Left kidney (tissue), 8 donors: ENCODE measurements at places on chromosomes 6 and 20.

DNA sequence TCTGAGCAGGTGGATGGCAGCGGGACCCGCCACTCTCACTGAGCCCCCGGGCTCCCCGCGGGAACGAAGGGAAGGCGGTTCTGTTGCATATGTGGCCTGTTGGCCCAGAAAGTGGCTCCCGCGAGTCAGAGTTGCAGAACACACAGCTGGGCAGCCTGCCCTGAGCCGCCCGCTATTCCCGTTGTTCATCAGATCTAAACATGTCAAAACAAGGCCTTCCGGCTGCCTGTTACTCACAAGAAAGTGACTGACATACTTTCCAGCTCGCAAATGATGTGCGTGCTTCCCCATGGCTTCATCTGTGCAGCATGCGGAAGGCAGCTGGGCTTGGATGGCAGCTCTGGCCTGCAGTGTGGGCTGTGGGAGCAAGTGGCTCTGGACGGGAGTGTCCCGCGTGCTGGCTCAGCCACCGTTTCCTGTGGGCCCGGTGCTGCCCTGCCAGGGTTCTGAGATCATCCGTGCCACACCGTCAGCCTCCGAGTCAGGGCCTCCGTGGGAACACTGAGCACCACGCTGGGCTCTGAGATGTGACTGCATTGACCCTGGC is 227.3 kb downstream of the ERMARD start:
- DNase-seq = no peak

DNA sequence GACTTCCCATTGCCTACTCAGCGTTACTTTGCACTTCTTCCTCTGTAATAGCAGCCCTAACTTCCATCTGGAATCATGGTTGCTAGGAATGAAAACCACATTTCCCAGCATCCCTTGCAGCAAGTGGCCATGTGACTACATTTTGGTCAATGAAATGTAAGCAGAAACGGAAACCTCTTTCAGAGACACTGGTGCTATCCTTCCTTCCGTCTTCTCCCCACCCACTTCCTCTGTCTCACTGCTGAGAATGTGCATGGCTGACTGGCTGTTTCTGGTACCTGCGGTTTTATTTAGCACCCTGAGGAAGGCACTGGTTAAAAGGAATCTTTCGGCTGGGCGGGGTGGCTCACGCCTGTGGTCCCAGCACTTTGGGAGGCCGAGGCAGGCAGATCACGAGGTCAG is 107.4 kb downstream of the SCML4 start:
- no peak for DNase-seq

GRCh38 chr20:47362361-47363219 is 6.1 kb upstream of the ZMYND8 start:
- DNase-seq = no peak

DNA sequence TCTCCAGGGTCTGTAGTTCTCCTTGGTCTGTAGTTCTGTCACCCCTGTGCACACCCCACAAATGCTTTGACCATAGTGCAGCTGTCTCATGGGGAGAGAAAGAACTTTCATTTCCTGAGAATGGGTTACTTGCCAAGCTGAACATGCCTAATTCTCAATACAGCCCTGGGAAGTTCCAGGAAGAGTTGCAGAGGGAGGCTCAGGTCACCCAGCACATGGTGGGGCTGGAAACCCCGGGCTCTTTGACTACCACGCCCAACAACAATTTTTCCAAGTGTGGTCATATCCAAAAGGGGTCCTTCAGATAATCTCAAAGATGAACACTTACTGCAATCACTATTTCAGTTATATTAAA is 2.2 kb upstream of the PTPRA start:
- DNase-seq = no peak

GRCh38 chr6:30747902-30748769 is 3.8 kb upstream of the IER3 start:
- no peak for DNase-seq

DNA sequence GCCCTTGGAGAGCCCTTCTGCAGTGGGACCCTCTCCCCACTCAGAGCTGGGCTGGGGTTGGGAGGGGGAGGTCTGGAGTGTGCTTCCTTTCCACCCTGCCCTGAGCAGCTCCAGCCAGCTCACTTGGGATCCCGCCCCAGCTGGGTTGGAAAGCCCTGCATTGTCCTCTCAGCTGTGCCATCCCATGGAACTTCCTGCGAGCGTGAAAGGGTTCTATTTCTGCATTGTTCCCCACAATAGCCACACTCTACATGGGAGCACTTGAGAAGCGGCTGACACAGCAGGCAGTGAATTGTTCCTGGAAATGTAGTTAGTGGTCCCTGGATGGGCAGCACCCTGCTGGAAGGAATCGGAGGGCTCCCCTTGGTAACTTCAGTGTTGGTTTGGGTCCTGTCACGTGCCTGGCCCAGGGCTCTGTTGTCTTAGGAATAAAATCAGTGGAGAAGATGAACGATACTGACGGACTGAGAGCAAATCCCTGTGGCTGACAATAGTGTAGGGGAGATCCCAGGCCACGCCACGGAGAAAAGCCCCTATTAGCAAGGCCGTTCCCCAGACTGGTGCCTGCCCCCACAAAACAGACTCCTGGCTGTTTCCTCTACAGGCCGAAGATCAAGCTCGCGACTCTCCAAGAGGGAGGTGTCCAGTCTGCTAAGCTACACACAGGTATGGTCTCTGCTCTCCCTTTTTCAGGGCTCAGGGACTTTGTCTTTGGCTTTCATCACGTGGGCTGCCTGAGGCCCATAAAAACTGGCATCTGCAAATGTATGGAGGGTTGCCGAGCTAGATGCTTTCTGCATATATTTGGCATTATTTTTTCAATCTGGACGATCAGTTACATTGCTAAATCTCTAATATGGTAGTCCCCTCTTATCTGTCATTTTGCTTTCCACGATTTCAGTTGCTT is 18.8 kb downstream of the DNMT3B start:
- no peak for DNase-seq

DNA sequence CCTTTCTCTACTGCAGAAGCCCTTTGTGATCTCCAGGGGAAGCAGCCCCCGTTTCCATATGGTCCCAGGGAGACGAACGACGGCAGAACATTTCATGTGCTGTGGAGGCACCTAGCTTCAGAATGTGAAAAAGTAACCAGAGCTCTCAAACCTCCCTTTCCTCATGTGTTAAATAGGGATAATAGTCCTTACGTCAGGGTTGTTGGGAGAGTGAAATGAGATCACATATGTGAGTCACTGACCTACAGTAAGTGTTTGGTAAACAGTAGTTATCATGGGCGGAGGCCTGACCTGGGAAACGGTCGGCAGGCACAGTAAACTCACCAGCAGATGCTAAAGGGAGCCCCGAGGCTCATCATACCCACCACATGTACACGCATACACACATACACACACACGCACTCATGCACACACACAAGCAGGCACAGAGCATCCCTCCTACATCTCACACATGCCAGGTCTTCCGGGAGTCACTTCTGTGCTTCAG is 89.7 kb downstream of the LY86 start:
- DNase-seq = no peak

DNA sequence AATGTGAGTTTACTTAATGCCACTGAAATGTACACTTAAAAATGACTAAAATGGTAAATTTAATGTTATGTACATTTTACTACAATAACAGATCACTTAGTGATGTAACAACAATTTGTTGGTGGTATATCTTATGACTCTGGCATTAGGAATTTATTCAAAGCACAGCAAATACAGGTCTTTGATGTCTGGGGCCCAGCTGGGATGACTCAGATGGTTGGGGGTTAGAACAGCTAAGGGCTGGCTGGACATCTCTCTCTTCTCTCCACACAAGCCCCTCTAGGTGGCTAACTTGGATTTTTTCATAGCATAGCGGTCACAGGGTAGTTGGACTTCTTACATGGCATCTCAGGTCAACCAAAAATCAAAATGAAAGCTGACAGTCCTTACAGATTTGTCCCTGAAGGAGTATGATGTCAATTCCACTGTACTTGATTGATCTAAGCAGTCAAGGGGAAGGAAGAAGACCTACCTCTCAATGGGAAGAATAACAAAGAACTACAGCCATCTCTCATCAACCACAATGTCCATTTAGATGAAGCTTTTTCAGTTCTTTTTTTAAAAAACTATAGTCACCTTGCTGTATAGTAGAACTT is 37.5 kb upstream of the LCA5 start:
- DNase-seq = no peak

DNA sequence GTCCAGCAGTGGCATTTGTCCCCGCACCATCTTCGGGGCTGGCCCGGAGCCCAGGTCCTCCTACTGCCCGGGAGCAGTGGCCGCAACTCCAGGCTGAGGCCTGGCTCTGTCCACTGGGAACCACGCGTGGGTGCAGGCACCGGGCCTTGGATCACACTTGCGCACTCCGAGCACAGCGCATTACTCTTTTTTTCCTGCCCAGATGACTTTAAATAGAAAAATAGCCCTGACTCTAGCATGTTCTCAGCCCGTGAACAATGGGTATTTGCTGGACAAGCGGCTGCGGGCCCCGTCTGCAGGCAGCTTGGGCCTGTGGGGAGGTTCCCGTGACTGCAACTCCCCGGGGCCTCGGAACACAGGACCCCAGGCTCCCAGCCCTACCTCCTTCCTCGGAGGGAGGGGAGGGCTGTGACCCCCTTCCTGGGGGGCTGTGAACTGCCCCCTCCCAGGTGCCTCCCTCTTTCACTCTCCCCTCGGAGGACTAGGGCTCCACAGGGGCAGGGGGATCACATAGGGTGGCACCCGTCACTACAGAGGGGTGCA is 162.2 kb downstream of the TBXT start:
- DNase-seq = no peak

GRCh38 chr20:41533537-41534136 is 84.5 kb downstream of the CHD6 start:
- DNase-seq = no peak

DNA sequence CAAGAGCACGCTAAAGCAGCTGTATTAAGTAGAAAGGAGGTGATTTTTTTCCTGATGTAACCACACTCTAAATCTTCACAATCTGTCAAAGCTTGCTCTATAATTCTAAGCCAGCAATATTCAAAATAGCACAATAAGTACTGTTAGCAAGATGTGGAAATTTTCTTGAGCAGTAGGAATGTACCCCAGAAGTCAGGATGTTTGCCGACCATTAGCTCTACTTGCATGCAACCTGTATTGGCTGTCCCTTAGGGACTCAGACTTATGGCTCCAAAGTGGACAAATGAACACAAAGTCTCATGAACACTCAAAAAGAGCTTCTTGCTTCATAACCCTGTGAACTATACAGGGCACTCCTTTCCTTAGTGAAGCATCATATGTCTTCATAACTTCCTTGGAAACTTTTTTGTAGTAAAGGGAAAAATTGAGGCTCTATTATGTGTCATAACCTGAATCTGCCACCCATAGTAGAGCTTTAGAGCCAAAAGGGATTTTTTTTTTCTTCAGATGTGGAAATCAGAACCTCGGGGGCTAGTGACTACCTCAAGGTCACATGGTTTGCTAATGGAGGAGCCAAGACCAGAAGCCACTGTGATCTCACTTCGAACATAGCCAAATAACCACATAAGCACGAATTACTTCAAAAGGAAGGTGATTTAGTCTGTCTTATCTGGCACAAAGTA is 54.5 kb downstream of the ADGRG6 start:
- DNase-seq = no peak

DNA sequence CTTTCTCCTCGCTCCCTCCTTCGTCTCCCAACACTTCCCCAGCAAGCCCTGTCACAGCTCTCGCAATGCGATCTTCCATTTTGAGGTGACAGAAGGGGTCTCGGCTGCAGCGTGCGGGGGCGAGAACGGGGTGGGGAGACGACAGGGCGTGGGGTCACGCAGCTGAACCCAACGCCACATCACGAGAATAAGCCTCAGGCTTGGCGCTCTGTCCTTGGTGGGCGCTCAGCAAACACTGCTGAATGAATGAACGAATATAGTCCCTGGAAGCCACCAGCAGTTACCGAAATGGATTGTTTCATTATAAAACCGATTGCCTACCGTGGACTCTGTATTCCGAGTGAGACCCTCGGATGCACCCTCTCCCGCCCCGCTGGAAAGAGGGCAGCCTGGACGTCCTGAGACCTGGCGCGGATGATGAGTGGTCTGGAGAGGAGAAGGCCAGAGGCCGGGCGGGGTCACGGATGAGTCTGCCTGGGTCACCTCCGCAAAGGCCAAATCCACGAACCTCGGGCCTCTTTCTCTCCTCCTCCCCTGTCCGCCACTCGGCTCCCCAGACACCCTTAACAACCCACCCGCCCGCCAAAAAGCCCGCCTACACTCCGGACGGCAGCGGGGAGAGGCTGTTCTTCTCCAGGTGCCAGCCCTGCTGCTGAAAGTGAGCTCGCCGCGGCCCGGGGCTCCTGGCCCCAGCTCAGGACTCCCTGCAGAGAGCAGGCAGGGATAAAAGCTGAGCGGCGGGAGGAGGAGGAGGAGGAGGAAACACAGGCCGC is 3.7 kb downstream of the NRN1 start:
- no peak for DNase-seq

GRCh38 chr20:64261138-64261537 is 5.6 kb downstream of the PCMTD2 start:
- peak; percentile 61 for DNase-seq

DNA sequence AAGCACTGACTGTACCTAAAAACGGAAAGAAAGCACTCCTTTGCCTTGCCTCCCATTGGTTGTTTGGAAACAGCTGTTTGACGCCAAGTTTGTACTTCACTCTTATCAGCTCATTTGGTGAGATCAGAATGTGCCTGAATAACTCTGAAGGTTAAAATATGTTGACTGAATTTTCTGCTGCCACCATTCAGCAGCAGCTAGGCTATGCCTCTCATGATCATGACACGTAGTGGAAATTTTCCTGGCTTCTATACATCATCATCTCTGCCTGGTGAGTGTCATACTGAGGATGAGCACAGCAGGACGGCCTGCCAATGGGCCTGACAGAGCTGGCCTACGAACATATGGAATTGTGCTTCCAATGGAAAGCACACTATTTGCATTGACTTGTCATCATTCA is 704.9 kb upstream of the CITED2 start:
- DNase-seq = no peak

DNA sequence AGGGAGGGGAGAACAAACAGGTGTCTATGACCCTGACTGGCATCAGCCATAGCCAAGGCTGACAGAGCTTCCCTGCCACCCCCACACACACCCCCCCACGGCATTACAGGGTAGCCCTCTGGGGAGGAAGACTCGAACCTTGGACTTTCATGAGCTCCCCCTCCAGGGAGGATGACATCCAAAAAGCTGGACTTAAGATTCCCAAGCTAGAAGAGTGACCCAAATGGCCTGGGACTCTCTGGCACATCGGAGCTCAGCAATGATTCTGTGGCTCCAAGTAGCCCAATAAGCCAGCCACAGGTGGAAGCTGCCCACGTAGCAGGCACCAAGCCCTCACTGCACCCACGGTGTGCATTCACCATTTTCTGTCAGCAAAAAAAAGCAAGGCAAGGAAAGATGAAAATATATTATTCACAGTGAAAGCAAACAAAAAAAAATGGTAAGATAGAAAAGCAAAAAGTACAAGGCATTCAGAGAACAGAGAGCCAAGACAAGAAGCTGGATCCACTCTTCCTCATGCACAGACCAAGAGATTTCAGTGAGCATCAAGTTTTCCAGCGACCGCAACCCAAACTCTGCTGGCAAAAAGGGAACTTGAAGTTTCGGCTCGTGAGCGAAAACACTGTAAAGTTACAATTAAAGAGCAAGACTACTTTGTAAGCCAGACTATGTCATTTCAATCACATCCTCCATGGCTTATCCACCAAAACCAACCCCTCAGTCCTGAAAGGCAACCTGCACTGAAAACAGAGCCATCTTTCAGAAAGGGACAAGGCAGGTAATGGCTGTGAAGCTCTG is 10.9 kb downstream of the JAG1 start:
- no peak for DNase-seq
